Activated CD8-positive, alpha-beta memory T cell treated with anti-CD3 and anti-CD28 coated beads, Interleukin-2, amount 10 ng/mL, durations not matched to agents 7 days and 5 days (primary cell): ENCODE measurements at places on chromosomes 13 and 19. TPM values are rescaled to one million over a fixed set of nuclear protein-coding genes. Genes with fewer than 3 reads are reported as not detected.

Gene PSG6
- total RNA-seq = not detected

Gene KCTD15
- 1.7 TPM for total RNA-seq

Gene CLEC17A
- total RNA-seq = not detected

DNA sequence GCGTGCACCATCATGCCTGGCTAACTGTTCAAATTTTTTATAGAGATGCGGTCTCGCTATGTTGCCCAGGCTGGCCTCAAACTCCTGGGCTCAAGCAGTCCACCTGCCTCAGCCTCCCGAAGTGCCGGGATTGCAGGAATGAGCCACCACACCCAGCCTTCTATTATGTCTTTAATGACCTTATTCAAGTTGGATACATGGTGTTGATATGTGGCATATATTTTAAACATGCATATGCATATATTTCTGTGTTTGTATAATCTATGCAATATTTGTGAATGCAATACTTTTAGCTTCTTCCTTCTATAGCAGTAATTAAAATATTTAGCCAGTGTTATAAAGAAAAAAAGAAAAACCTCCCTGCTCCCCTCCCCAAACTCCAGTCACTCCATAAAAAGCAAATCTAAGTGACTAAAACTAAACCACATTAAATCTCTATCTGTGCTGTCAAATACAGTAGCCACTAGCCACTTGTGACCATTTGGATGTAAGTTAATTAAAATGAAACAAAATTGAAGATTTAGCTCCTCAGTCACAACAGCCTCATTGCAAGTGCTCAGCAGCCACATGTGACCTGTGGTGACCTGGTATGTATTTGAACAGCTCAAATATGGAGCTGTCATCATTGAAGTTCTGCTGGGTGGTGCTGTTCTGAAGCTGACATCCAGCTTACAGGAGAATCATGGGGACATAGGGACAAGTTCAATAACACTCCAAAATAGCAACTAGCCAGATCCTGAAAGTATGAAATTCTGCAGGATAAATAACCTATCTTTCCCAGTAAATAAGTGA is 27.4 kb downstream of the FCGBP start:
- no peak for DNase-seq

GRCh38 chr19:35414442-35414841 is 33.6 kb upstream of the FFAR2 start:
- DNase-seq = no peak

GRCh38 chr19:39264306-39265290 is 3.6 kb upstream of the IFNL2 start:
- DNase-seq = no peak

GRCh38 chr13:28583651-28584091 is 75.3 kb upstream of the POMP start:
- DNase-seq = no peak

DNA sequence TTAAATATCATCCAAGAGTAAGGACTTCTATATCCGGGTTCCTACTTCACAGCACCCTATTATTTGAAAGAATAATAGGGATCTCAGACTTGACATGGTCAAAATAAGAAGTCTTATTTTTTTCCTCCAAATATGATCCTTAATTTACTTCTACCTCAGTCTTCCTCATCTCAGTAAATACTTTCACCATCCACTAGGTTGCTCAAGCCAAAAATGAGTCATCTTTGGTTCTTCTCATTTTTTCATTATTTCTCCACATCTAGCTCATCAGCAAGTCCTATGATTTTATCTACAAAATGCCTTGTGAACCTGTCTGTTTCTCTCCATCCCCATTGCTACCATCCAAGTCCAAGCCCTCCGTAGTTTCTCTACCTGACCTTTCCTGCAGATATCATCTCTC is 121.9 kb upstream of the GJB6 start:
- DNase-seq = no peak

DNA sequence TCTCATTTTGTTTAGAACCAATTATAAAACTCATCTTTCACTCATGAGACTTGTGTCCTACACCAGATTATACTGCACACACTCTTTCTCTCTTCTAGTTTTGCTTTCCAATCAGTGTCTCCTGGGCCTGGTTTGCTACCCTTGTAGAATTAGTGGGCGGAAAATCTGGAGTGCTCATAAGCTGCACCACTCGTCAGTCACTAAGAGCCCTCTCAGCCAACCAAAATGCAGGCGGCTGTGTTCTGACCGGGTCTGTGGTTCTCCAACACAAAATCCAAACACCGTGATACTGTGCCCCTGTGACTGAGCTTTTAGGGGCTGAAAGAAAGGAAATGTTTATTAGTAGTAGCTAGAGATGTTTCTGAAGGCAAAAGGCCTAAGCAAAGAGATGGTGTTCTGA is 83.7 kb upstream of the OBI1 start:
- DNase-seq = no peak
